Umbilical cord (tissue), 2 donors: ENCODE measurements at places on chromosomes 3 and 15.

DNA sequence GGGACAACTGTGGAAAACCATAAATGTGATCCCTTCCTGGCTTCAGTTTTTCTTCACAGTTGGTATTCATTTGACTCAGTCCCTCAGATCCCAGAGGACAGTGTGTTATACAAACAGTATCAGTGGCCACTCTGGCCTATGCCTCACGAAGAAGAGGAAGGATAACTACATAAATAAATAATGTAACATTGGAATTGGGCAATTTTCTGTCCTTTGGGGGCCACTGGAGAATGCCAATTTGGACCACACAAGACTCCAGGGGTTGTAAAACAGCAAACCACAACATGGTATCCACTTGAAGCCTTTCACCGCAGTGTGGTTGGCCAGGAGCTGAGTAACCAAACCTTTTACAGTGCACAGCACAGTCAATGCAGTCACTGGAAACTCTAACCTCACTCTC, 1077.0 kb downstream of the ROBO2 start:
- DNase-seq = no peak

DNA sequence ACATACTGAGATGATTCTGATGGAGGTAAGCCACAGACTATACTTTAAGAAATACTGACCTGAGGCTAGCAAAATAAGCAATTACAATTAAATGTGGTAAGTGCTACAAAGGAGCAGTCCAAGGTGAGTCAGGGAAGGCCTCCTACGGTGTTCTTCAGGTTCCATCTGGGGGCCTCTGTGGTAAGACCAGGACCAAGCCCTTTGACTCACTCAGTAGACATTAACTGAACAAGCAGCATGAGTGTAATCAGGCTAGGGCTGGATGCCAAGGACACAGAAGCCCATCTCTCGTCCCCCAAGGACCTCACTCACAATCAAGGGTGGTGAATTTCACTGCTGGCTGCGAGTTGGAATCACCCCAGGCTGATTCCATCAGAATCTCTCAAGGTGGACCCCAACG, 37.3 kb downstream of the DZIP1L start:
- no peak for DNase-seq

GRCh38 chr3:5811016-5811415, 623.5 kb downstream of the EDEM1 start:
- no peak for DNase-seq

GRCh38 chr3:5229414-5229813, 41.9 kb downstream of the EDEM1 start:
- DNase-seq = no peak

GRCh38 chr3:172839679-172840078, 89.2 kb downstream of the ECT2 start:
- DNase-seq = no peak

DNA sequence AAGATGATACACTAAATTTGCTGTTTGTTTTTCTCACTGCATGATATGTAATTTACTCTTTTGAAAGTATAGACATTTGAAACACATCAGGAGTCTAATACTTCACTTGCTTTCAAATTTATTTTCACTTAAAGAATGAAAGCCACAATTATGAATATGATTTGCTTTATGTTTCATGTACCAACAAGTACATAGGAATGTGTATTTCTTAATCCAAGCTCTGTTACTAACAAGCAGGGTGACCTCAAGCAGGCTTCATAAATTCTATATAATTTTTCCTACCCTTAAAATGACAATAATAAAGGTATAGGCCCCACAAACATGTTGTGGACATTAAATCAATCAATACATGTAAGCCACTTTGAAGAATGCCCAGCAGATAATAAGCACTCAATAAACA, 170.2 kb upstream of the P2RY1 start:
- DNase-seq = no peak

DNA sequence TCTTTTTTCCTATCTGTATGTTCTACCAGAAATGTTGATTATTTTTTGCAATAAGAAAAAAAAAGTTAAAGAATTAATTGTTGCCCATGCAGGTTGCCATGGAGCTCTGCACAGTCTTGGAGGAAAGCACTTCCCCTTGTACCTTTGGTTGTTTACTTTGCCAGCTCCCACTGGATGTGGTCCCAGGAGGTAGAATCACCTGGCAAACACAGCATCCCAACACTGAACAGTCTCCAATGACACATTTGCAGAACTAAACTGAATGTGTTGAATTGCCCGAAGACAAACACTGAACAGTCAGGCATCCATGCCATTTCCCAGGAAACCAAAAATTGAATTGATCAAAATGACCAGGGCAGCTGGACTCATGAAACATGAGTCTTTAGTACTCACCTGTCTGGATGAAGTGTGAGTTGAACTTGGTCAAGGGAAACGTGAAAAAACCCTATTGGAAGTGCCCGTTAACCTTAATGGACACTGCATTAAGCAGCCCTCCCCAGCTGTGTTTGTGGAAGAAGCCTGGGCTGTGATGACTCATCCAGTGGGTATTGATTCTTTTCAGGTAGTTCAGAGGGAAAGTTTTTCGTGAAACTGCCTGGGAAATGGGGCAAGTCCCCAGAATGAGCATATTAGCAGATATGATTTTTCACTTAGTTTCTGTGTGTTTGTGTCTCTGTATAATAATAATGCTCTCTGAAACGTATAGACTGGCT, 284.7 kb upstream of the STT3B start:
- no peak for DNase-seq

DNA sequence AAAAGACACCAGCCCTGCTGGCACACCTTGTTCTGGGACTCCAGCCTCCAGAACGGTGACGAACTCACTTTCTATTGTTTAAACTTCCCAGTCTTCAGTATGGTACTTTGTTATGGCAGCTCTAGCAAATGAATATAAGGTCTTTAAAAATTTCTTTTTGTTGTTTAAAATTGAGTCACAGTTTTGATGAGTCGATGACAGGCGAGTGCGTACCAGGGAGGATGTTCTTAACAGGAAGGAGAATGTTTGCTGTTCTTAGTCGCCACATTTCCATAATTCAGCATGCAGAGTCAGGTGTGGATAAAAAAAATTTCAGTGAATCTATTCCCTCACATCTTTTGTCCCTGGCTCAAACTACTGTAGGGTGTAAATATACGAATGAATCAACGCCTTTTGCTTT, 12.4 kb downstream of the DNASE1L3 start:
- no peak for DNase-seq

DNA sequence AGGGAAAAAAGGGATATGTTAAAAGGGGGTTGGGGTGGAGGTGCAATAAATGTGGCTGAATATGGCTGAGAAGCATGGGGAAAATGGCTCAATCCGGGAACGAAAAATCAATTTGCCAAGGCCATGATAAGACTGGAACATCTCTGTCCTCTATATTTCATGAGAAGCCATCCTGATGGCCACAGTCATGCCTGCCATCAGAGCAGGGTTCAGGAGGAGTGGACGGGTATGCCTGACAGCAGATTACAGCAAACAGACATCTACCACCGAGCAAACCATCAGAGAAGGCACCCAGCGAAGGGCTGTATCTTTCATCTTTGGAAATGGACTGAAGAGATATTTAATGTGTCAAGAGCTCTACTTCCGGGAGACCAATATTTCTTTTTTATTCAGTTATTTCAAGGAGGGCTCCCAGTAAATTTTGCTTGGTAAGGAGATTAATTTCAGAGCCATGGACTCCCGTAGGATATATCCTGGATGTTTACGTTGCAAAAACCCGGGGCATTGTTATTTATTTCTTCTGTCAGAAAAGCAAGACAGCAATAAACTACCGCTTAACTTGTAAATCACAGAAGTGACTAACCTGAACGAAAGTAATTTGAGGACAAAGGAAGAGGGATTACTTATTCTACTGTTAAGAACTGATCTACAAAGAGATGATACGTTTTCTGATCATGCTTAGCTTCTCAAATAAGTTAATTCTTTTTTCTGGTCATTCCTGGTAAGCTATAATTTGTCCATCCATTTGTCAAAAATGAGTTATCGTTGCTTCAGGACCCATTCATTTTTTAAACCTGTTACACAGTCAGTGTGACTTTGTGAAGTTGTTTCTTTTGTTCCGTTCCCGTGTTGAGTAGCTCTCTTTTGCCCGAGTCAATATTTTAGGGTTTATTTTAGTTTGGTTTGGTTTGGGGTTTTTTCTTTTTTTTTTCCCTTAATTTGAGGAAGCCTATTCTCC, 80.6 kb upstream of the CHD2 start:
- DNase-seq = peak; percentile 46

DNA sequence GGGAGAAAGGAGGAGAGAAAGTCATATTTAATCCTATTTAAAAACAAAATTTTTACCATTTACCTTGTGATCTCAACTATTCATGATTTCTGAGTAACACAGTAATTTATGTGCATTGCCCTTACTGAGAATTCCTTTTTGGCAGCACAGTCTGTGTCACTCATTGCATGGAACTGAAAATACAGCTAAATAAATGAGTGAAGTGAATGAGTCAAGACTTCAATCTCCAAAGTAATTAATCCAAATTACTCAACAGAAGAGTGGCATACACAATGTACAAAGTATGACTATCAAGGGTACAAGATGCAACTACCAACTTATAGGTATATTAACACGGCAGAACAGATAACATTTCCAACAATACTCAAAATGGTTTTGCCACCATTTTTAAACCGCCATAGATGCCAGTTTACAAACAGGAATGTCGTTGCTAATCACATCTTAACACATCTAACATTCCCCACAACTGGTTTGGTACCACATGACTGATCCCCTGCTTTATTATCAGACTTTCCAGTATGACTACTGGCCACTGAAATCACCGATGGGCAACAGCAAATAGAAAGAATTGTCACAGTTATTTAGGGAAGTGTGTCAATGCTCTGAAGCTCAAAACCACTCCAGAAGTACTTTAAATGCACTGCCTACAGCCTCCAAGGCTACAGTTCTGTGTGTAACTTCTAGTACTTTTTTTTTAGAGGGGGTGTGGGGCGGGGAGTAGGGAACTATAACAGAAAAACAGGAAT, 410.4 kb downstream of the SHQ1 start:
- no peak for DNase-seq

DNA sequence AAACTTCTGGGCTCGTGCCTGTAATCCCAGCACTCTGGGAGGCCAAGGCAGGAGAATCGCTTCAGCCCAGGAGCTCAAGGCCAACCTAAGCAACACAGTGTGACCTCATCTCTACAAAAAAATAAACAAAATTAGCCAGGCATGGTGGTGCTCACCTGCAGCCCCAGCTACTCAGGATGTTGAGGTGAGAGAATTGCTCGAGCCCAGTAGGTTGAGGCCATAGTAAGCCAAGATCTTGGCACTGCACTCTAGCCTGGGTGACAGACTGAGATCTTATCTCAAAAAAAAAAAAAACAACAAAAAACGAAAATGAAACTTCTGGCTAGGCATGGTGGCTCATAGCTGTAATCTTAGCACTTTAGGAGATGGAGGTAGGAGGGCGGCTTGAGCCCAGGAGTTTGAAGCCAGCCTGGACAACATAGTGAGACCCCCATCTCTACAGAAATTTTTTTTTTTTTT, 53.7 kb downstream of the PIK3CB start:
- no peak for DNase-seq

GRCh38 chr3:16243706-16244490, 20.8 kb downstream of the DPH3 start:
- no peak for DNase-seq

DNA sequence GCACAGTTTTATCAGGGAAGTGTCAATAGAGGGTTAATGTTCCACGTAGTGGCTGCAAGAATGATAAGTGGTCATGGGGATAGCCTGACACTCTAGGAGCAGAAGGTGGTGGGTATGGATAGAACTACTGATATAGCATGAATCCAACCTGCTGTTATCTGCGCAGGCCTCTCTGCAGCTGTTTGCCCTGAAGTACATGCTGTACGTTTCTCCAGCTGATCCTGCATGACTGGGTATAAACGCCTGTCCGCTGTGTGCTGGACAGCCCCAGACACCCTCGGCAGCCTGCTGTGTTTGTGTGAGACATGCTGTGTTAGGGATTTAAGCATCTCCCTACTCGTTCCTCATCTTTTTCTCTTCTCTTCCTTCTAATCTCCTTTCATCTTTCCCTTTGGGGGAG, 87.1 kb downstream of the LPP start:
- DNase-seq = peak; percentile 77

- DNase-seq = no peak
Measured at GRCh38 chr3:5806192-5806591, 618.7 kb downstream of the EDEM1 start.
